ENCODE measurements at places on chromosomes 11 and 22. TPM values are rescaled to one million over a fixed set of nuclear protein-coding genes. Genes with fewer than 3 reads are reported as not detected.

DNA sequence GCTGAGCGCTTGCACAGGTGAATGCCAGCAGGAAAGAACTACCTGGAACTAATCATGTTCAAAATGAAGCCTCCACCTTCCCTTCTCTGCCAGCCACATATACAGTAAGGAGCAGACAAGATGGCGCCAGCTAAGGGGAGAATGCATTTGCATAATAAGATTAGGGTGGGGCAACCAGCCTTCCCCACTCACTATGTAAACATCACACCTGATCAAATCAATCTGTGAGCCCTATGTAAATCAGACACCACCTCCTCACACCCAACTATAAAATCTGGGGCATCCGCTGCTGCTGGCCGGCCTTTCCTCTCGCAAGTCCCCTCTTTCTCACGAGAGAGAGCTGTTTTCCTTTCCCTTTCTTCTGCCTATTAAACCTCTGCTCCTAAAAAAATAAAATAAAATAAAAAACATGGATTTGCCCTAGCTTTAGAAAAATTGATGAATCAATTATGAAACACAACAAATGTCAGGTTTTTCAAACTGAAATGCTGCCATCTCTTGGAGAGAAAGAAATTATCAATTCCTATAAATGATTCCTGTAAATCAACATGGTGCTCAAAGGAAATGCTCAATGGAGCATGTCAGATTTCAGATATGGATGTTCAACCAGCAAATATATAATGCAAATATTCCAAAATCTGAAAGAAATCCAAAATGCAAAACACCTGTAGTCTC is 108.9 kb downstream of the SGSM3 start:
- no peak for DNase-seq

DNA sequence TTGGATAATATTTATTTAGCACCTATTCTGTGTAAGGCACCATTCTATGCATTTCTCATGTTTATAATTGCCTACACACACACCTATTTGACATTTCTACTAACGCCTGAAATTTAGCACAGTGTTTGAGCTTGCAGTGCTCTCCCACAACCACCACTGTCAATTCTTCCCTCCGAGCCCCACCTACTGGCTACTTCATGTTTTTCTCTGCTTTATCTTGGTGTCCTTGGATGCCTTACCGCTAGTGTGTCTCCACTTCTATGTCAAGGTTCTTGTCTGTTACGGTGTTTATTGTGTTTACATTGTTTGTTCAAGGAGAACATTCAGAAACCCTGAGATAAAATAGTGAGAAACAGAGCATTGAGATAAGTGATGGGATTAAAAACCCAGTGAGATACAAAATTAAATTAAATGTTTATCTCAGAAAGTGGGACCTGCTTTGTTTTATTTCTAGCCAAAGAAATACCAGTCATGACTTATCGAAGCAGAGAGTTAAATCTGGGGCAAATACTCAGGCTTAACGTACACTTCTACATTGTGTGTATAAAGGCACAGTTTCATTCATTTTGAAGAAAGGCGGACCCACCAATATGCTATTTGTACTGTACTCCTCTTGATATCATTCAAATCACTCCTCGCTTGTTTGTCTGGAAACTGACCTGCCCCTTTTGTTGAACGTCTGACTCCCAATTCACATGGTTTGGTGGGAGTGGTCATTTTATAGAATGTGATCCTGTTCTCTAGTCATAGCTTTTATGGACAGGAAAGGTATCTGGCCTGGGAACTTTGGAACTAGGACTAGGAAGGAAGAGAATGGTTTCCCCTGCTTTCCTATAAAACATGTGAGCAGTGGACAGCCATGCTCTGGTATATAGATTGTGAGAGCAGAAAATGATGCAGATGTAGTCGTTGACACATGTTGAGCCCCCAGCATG is 39.2 kb upstream of the SLC36A4 start:
- no peak for DNase-seq

DNA sequence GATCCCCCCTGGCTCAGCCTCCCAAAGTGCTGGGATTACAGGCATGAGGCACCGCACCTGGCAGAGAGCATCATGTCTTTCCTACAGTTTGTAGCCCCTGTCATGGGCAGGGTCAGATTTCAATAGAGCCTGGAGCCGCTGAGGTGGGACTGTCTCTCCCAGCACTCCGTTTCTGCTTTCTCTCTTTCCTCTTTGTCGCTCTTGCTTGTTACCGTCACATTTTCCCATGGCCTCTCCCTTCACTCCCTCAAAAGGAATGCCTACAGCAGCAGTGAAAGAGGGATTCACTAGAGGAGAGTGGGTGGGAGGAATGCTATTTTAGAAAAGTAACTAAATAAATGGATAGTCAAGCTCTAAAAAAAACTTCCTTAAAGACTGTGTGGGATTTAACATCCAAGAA is 136.7 kb upstream of the TTC12 start:
- DNase-seq, result no peak

- DNase-seq, result no peak
Measured at GRCh38 chr11:91927448-91927847, 297.2 kb upstream of the FAT3 start.

GRCh38 chr11:62680825-62681240 is 2.0 kb upstream of the UBXN1 start:
- DNase-seq, result no peak

DNA sequence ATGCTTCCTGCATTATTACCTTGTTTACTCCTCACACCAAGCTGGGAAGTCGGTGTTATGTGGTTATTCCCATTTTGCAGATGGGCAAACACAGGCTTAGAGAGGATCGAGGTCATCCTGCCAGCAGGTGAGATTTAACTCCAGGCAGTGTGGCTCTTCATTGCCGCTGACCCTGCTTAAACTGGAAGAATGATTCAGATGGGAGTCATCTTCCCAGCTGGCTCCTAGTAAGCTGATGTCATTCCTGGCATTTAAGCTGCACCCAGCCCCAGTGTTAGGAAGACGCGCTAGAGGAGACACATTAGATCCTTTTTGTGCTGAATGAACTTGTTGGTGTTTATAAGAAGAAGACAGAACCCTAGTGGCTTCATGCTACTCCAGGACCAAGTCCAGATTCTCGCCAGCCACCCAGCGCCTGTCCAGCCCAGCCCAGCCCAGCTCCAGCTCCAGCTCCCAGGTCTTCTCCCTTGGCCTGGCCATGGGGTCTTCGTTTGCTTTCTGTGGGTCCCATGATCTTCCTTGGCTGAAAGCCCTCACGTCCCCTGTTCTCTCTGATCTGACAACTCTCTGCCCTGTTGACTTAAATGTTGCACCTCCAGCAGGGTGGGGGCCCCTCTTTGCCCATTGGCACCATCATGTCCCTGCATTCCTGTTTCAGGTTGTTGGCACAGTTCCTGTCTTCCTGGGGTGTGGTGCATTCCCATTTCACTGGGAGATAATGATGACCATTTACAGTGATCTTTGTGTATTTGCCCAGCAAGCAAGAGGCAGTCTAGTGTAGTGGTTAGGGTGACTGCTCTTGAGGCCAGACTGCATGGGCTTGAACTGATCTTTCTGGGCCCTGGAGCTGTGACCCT is 13.6 kb downstream of the PARVB start:
- DNase-seq, result no peak

- no peak for DNase-seq
Measured at GRCh38 chr11:119791047-119791446, 62.0 kb upstream of the NECTIN1 start.

DNA sequence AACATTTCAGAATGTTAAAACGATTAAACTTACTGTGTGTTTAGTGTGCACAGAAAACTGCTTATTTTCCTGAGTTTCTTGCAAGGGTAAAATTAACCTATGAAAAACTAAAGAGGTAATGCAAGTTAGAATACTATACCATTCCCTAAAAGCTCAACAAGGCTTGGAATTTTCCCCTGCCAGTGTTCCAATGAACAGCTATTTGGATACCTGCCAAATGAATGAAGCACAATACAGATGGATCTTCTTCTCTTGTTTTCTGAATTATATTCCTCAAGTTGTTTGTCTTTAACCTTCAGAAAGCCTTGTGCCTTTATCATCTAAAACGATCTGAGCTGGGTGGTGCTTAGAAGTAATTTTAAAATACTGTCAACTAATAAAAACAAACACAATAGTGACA is 204.5 kb downstream of the LRRC4C start:
- no peak for DNase-seq

- DNase-seq, result peak; percentile 62
Measured at GRCh38 chr22:36435516-36436415, 45.7 kb downstream of the TXN2 start.

DNA sequence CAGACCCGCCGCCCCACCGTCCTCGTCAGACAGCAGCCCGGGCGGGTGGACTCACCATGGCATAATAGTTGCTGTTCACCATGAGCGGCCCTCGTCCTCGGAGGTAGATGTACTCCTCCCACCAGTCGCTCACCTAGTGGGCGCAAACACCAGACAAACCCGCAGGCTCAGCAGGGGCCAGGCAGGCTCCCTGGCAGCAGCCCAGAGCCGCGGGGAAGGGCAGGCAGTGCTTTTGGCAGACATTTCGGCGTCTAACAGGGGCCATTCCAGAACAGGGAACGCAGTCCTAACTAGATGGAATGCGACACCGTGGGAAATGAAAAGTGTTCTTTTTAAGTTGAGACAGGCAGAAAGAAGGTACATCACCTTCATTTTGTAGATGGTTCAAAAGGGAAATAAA is 44.9 kb downstream of the CPT1A start:
- no peak for DNase-seq

DNA sequence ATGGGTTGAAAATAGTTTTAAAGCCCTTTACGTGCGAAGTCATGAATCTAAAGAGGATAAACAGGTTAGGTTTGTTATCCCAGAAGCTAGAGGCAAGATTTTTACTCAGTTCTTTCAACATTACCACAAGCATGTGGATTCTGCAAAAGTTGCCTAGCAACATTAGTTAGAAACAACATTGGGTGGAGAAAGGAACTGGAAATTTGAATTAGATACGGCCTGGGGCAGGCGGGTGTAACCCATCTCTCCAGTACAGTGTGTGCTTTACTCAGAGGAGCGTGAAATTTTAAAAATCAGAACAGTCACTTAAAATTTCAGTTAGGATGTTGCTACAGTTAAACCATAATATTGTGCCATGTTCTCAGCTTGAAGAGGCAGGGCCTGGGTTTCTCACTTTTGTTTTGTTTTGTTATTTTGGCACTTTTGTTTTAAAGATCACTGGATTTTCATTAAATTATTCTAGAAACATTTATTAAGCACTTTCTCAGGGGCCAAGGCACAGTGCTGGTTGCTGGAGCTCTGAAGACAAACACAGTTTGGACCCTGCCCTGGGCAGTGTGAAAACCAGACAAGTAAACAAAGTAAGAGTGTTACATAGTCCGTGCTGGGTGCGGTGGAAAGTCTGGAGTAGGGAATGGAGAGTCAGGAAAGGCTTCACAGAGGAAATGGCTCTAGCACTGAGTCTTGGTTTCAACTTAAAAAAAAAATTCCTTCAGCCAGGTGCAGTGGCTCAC is 4.4 kb upstream of the WEE1 start:
- no peak for DNase-seq

- DNase-seq, result no peak
Measured at GRCh38 chr11:4118107-4118506, 23.5 kb downstream of the RRM1 start.

GRCh38 chr11:11125618-11126017 is 227.4 kb downstream of the CSNK2A3 start:
- no peak for DNase-seq

PDXP gene
- total RNA-seq, result 16.4 TPM

CYP2D6 gene
- 3.7 TPM for total RNA-seq

OR10D3 gene
- not detected for total RNA-seq

NEFH gene
- total RNA-seq, result 1.8 TPM
